GM04503 (cell line): ENCODE measurements at places on chromosomes 2 and 18.

- DNase-seq = no peak
These were observed 273.6 kb downstream of the ALPK2 start for GRCh38 chr18:58355243-58355642.

DNA sequence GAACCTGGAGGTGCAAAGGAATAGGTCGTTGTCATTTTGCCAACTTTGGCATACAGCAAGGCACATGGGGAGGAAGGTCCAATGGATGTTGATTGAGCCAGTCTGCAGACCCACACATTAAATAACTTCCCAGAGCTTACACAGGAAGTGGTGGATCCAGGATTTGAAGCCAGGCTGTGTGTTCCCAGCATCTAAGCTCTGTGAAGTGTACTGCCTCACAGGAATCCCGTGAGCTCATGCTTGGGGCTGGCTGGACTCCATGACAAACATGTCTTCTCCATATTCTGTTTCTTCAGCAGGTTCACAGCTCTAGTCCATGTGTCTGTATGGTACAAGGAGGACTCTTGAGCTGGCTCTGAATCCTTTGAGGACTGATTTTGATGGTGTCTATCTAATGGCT is 63.9 kb downstream of the KLHL29 start:
- no peak for DNase-seq

DNA sequence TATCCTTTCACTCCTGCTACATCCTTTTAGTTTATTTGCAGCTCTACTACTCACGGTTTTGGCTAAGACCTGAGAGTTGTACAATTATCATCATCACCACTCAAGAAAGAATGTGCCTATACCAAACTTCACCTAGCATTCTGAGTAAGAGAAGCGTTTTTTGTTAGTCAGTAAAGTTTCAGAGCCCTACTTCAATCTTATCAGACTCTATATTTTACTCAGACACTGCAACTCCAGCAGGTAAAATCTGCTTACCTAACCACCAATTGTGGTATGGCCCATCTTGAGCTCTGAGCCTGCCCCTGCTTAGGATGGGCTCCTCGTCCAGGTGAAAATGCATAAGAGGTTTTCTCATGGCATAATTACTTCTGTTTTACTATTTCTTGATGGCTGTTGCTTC is 37.1 kb downstream of the ICOS start:
- DNase-seq = no peak

- DNase-seq = no peak
These were observed 306.0 kb upstream of the COL3A1 start for GRCh38 chr2:188668017-188668680.

GRCh38 chr2:99389371-99389770 is 52.2 kb downstream of the EIF5B start:
- peak; percentile 35 for DNase-seq

- DNase-seq = no peak
These were observed 48.8 kb downstream of the HAUS1 start for GRCh38 chr18:46152808-46153617.

DNA sequence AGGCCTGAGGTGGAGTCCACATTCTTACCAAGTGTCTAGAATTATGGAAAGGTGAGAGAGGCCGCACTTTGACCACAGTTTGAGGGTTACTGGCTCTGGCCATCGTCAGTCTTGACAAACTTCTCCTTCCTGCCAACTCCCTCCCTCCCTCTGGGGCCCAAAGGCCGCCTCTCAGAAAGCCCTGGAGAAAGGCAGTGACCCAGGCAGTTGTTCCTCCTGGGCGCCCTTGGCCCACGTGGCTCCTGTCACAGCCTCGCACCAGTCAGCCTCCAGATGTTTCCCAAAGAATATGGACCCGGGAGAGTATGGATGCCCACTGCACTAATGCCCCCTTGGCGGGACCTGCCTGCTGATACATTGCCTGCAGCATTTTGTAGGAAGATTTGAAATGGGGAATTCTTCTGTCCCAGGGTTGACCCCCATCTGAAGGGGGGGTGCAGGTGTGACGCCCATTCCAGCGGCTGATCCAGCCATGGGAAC is 61.7 kb downstream of the ASB1 start:
- DNase-seq = no peak

DNA sequence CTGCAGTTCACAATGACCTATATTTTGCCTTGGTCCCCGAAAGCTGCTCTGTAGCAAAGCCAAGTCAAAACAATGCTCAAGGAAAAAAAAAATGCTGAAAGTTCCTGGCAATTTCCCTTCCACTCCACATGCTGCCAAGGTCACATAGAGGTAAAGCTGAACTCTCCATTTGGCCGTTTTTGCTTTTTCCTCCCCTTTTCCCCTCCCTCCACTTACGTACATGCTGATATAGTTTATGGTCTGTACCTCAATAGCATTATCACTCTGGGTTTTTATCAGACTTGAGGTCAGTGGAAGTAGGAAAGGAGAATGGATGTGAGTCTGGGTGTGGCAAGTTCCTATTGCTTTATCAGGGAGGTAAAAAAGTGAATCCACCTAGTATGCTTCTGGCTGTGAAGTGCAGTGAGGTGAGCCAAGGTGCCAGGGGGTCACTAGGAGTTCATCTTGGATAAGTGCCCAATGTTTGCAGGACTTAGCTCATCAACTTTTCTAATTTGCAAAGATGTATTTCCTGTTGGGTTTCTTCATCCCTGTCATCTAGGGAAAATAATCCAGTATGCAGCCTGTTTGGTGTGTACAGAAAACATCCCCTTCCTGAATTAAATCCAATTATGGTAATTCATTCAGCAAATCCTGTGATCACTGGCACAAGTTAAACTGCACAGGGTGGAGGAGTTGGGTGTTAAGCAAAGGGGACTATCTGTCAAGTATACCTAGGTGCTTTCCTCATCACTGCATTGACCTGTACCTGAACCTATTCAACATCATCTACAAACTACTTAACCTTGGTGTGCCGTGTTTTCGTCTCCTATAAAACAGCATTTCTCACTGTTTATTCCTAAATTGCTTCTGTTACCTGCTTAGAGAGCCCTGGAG is 124.3 kb upstream of the CYP26B1 start:
- DNase-seq = no peak

GRCh38 chr2:86704459-86704971 is 15.6 kb upstream of the RMND5A start:
- DNase-seq = peak; percentile 33

GRCh38 chr2:39119732-39120520 is 925 bp downstream of the SOS1 start:
- no peak for DNase-seq

GRCh38 chr2:152648336-152648735 is 68.9 kb downstream of the PRPF40A start:
- no peak for DNase-seq
